ENCODE measurements at places on chromosomes 5 and 9. TPM values are rescaled to one million over a fixed set of nuclear protein-coding genes. Genes with fewer than 3 reads are reported as not detected.

Gene CTXN3
- total RNA-seq: not detected

Gene CHSY3
- total RNA-seq: under 0.01 TPM

Gene EGFLAM
- 1.4 TPM for total RNA-seq

Gene RNF180
- 12.9 TPM for total RNA-seq

Gene PDGFRB
- 65.5 TPM for total RNA-seq

Gene PLCXD3
- 3.5 TPM for total RNA-seq

Gene TRPM3
- total RNA-seq: 1.4 TPM

Gene ZCCHC7
- total RNA-seq: 67.1 TPM

Gene TSSK1B
- total RNA-seq: not detected

Gene DMGDH
- total RNA-seq: 1.8 TPM

Gene PRRX2
- not detected for total RNA-seq

Gene WWC1
- 18.1 TPM for total RNA-seq

Gene DPYSL3
- total RNA-seq: 23.5 TPM

Gene HK3
- total RNA-seq: 3.9 TPM

Gene PCDHAC2
- total RNA-seq: not detected

Gene C5orf58
- total RNA-seq: not detected

Gene INSL4
- not detected for total RNA-seq

Gene ZNF483
- not detected for total RNA-seq

Gene MED22
- 21.7 TPM for total RNA-seq
